T-helper 1 cell (primary cell): ENCODE measurements at places on chromosomes 12 and 14.
A peak's percentile ranks its signal among the peaks of the same experiment; 100 is the strongest.

GRCh38 chr12:91562476-91562875, 379.9 kb upstream of the DCN start:
- no peak for DNase-seq

DNA sequence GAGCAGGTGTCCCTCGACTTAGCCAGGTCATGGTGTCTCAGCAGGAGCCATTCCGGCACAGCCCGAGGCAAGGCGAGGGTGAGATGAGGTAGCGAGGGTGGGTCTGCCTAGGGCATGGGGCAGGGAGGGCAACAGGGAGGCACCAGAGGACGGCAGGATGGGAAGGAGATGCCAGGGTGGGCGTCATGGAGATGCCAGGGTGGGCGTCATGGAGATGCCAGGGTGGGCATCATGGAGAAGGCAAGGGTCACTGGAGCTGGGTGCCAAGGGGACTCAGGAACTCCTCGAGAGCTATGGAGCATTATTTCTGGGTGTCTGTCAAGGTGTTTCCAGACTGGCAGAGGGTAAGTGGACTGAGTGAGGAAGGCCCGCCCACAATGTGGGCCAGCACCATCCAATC, 7.4 kb downstream of the DEGS2 start:
- DNase-seq = no peak

DNA sequence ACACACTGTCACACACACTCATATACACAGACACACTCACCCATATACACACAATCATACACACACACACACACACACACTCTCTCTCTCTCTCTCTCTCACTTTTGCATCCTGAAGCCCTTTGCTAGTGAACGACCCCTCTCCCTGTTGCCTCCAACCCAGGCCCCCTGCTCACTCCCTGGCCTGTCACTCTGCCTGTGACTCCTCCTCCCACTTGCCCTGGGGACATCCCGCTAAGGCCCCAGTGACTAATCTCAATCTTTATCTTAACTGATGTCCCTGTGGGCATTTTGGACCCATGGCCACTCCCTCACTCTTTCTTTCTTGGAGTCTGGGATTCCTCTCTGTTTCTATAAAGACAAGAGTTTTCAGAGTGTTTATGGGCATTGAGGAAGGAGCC, 10.9 kb upstream of the DLK1 start:
- DNase-seq = no peak

GRCh38 chr12:12585115-12585863, 22.6 kb upstream of the DUSP16 start:
- DNase-seq = no peak

DNA sequence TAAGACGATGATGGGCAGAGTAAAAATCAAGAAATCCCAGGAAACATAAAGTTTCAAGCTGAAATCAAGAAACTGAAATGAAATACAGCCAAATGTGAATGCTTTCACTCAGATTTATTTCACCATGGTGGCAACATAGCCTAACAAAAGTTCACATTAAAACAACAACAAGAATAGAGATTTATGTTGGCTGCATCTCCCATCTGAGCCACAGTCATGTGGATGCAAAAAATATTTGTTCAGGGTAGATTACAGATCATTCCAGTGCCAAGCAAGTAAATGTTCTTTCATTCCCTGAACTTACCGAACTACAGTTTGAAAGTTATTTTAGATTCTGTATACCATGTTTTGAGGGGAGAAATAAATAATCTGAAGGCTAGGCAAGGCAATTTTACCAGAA, 159.9 kb upstream of the TMTC1 start:
- no peak for DNase-seq

DNA sequence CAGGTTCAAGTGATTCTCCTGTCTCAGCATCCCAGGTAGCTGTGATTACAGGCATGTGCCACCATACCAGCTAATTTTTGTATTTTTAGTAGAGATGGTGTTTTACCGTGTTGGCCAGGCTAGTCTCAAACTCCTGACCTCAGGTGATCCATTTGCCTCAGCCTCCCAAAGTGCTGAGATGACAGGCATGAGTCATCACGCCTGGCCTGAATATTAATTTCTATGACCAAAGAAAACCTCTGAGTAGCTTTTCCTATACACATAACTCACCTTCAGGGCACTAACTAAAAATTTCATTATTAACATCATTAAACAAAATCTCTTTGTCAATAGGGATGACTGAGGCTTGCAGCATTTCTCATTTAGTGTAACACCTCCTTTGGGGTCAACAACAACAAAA, 259.6 kb upstream of the KRR1 start:
- no peak for DNase-seq

- DNase-seq = no peak
Measured at GRCh38 chr14:71665157-71665556, 267.1 kb upstream of the RGS6 start.

GRCh38 chr14:65453807-65454480, 41.4 kb downstream of the FUT8 start:
- DNase-seq = no peak

DNA sequence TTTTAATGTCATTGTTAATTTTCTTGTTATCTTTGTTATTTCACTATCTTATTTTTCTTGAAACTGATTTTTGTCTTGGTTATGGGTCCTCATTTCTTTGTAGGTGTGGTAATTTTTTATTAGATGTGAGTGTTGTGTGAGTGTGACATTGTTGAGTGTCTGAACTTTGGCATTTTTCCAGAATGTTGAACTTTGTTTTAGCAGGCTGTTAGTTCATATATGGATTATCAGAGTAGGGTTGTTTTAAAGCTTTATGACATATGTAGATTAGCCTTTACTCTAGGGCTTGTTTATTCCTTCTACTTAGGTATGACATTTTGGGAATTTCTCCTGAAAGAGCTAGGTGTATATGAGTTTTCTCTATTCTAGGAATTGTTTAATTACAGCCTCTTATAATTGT, 103.9 kb downstream of the ARID2 start:
- no peak for DNase-seq

- peak; percentile 42 for DNase-seq
Measured at GRCh38 chr12:47078733-47079467, 521 bp upstream of the PCED1B start.

DNA sequence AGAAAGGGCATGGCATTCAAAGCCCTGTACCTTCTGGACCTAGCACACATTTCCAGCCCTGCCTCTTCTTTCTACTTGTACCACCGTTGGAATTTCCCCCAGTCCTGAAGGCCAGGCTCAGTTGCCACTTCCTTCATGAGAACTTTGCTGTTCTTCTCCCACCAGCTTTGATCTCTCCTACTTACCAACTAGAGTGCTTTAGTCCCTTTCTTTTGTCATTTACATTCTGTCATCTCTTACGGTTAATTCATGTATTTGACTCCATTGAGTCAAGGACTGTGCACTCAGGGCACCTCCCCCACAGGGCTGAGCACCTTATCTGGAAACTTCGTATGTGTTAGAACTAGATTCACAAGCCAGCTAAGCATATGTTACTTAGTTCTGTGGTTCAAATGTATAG, 26.3 kb downstream of the BICDL1 start:
- peak; percentile 21 for DNase-seq

- DNase-seq = no peak
Measured at GRCh38 chr14:53908416-53908815, 48.2 kb downstream of the BMP4 start.

DNA sequence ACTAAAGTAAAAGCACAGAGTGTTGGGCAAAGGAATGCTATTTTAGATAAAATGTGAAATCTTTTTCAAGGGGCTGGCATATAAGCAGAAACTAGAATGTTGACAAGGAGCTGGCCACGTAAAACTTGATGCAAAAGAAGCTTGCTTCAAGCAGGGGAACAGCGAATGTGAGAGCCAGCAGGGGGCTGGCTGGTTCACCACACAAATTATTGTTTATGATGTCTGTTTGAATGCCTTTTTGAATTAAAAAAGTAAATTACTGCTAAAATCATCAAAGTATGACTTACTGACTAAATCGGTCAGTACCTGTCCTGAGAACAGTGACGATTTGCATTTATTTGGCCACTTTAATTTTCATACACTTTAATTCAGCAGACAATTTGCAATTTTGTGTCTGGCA, 38.9 kb upstream of the TMTC2 start:
- no peak for DNase-seq

- DNase-seq = no peak
Measured at GRCh38 chr12:76337583-76337982, 10.6 kb downstream of the BBS10 start.

- no peak for DNase-seq
Measured at GRCh38 chr12:64083285-64084210, 138.5 kb downstream of the KICS2 start.
